Calu3 (cell line): ENCODE measurements at places on chromosomes 5 and 9.

DNA sequence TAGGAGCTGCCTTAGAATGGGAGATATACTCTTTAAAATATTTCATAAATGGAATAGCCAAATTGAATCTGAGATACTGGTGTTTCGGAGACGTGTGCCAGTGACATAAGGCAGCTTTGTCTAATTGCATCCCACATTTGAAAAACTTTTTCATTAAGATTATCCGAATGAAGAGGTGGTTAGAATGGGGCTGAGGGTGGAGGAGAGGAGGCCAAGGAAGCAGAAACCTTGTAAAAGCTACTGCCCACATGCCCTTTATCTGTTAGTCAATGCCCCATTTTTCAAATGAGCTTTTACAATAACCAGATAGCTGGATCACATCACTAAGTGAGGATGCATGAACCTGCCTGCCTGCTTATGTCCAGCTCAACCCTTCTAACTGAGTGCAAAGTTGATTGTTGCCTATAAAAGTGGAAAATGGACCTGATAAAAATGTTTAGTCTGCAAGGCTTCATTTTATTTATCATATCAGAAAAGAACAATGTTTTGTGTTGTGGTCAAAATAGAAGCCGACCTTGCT, 34.8 kb downstream of the SNX24 start:
- no peak for DNase-seq

DNA sequence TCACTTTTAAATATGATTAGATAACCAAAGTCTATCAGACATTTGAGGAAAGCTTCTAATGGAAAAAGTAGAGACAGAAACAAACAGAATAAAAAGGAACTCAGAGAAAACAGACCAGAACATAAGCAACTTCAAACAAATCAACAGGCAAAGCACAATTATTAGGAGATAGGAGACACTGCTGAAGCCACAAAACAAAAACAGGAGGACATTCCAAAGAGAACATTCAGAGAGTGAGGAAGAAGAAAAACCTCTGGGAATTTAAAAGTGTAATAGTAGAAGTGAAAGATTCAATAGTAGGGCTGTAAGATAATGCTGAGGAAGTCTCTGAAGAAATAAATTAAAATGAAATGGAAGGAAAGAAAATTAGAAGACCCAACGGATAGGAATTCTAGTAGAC, 83.2 kb upstream of the TBCA start:
- DNase-seq: no peak

DNA sequence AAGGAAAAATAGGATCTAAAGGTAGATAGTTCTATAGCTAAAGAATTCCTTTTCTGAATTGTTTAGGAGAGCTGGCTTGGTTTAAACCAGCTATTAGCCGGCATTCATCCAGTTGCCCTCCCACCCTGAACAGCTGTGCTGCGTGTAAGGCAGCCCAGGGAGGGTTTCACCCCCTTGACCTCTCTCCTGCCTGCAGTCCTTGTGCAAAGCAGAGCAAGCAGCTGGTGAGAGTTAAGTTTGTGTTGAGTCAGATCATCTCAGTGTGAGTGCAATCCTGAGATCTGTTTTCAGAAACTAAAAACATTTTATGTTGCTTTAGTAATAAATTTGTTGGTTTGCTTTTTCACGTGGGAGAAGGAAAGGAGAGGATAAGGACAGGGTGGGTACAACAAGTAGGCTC, 13.0 kb downstream of the SLC25A25 start:
- no peak for DNase-seq

DNA sequence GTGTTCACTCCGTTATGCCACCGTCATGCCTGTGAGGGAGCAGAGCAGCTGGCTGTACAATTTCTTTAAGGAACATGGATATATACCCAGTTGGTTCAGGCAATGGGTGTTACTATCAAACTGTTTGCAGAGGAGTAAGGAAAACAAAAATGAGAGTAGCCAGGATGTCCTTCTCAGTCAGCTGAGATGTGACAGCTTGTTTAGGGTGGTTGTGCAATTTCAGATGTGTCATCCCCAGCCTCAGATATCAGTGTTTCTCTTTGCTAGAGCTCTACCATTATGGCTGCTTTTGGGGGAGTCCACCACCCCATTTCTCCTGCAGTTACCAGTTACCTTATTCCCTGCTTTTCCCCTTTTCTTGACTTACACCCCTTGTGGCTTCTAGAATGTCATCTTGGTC, 135.2 kb upstream of the SLC24A2 start:
- DNase-seq: no peak

GRCh38 chr5:109350537-109351270, 59.1 kb downstream of the PJA2 start:
- no peak for DNase-seq

DNA sequence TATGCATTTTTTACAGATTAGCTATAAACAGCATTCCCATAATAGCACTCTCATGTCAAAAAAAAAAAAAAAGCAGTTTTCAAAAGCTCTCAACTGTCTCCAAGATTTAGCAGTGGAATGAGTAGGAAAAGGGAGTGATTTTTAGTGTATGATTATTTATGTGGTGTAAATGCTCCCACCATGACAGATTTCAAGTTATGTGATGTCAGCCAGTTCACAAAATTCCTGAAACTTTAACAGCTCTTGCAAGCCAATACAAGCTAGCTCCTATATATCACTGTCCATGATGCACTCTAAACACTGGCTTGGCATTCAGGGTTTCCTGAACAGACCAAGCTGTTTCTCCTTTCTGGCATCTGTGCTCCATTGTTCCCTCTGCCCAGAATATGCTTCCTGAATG, 7.9 kb upstream of the ANKDD1B start:
- DNase-seq: no peak

DNA sequence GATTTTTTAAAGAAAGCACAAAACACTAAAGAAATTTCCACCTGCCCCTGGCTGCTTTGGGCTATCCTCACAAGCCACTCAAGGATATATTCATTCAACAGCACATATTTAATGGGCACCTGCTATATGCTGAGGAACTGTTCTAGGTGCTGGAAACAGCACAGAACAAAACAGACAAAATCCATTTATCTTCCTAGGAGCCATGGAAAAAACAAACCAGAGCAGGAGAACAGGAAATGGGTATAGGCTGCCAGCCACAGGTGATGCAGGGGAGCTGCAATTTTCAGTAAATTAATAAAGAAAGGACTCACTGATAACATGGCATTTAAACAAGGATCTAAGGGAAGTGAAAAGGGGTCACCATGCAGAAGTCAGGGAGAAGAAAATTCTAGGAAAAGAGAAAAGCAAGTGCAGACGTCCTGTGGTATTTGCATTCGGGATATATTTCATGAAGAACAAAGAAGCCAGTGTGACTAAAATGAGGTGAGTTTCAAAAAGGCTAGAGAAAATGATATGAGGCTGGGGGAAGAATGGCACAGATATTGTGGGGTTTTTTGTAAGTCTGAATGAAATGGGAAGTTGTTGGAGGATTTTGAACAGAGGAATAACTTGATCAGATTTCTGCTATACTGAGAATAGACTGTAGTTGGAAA, 152.2 kb downstream of the ADAMTSL1 start:
- no peak for DNase-seq

DNA sequence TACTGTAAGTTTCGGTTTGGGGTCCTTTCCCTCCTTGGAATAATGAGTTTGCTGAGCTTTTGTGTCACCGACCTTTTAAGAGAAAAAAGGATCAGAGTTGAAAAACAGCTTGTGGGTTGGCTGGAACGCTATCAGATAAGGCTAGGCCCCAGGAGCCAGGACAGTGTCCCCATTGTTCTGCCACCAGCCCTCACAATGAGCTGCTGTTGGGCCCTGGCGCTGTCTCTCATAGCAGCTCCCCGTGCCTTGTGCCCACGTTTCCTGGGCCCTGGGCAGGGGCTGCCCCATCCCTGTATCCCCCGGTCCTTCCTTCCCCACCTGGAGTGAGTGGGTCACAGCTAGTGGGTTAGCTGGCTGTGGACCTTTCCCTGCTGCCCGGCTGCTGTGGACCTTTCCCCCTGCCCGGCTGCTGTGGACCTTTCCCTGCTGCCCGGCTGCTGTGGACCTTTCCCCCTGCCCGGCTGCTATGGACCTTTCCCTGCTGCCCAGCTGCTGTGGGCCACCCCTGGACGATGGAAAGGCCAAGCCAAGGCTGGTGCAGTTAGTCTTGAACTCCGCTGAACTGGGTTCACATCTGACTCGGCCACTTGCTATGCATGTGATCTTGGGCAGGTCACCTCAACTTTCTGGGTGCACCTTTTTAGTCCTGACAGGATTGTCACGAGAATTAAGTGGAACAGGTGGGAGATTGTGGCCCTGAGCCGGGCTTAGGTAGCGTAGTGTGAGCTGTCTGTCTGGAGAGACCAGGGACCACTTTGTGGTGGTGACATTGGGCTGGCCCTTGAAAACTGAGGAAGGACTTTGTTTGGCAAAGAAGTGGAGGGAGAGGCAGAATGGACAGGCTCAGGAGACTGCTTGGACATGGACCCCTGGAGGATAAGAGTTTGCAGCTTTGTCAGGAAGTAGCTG, 99.5 kb downstream of the DAB2IP start:
- peak; percentile 73 for DNase-seq

GRCh38 chr5:2094616-2094995, 211.9 kb upstream of the IRX4 start:
- no peak for DNase-seq

GRCh38 chr9:120904061-120904977, 22.3 kb downstream of the TRAF1 start:
- DNase-seq: no peak

GRCh38 chr5:175742290-175742994, 84.6 kb downstream of the HRH2 start:
- no peak for DNase-seq

DNA sequence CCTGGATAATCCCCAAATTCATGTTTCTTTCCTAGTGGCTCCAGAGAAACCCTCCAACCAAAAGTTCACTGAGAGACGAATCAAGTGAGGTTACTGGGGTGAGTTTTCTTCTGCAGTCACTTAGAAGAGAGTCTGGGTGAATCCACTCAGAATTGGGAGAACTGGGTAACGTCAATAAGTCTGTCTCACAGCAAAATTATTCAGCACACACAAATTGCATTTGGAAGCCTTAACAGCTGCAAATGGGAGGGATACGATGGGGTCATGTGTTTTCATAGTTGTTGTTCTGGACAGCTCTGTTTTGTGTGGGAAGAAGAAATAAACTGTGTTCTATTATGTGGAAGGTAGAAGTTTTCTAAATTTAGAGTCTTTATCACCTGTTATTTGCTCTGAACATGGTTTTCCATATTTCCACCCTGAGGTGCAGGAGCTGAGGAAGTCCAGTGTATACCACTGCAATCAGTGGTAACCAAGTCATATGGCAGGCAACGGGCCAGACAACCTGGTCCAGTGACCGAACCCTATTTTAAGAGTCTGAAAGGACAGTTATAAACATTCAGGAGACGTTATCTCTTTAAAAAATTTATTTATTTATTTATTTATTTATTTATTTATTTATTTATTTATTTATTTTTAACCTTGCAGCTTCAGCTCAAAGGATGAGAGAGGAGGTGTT, 21.9 kb downstream of the MARCHF3 start:
- DNase-seq: no peak

GRCh38 chr5:152405145-152405544, at the start of gene NMUR2:
TSS of gene NMUR2 (minus strand) at chr5:152405279. CDS start at chr5:152405113, 166 bp downstream.
- DNase-seq: peak; percentile 85

- DNase-seq: no peak
These were observed 172.0 kb downstream of the ROR2 start for GRCh38 chr9:91778031-91778430.

DNA sequence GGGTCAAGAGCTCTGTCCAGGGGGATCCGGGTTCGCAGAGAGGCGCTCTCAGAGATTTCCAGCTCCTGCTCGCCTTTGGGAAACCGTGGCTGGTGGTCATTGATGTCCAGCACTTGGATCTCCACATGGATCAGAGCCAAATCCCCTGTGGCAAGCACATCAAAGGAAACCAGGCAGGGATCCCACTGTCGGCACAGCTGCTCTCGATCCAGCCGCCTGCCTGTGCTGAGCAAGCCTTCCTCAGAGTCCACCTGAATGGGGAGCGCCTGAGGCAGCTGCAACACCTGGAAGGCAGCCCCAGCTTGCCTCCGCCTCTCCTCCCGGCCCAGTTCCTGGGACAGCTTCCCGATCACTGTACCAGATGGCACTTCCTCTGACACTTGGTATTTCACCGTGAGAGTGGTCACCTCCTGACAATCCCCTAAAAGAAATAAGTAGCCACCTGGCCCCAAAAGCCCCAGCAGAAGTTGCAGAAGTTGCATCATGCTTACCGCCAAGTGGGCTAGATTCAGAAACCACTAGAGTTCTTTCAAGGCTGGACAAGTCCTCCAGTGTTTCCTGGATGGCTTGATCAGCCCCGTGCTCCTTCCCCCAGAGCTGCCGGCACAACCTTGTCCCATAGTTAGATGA, 520 bp downstream of the PCDH12 start:
- DNase-seq: no peak

DNA sequence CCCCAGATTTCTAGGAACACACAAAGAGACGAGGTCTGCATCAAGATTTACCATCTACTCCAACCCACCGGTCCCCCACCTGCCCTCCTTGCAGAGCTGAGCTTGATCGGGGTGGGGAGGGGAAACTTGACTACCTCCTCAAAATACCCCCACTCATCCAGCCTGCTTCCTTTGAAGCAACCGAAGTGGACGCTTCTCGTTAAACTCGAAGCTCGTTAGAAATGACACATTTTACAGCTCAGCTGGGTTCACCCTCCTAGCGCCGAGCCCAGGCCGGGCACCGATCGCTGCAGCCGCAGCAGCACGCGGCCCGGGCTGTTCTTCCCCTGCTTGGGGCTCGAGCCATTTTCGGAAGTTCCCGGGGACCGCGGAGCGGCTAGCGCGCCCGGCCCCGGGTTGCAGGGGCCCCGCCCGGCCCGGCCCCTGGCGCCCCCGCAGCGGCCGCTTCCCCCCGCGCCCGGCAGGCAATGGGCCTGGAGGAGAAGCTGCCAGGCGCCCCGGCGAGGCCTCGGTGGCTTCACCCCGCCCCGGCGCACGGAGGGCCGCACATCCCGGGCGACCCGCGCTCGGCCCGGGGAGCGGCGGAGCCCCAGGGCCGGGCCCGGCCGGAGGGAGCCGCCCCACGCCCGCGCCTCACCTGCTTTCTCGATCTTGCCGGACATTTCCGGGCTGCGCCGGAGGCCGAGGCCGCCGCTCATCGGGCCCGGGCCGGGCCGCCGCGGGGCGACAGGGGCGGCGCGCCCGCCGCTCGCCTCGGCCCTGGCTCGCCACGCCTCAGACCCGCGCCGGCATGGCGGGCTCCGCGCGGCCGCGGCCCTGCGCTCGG, 530 bp downstream of the RAPGEF1 start:
- DNase-seq: peak; percentile 25

GRCh38 chr5:179749857-179750508, 17.4 kb downstream of the MAML1 start:
- no peak for DNase-seq
